ENCODE measurements at places on chromosomes 7 and 10. TPM values are rescaled to one million over a fixed set of nuclear protein-coding genes. Genes with fewer than 3 reads are reported as not detected.

Gene MLXIPL
- not detected for total RNA-seq

Gene VPS50
- 134 TPM for total RNA-seq

Gene MKI67
- 1.7 TPM for total RNA-seq

- no peak for DNase-seq
These were observed 13.2 kb upstream of the MAP3K8 start for GRCh38 chr10:30420766-30421165.

GRCh38 chr10:11397980-11398580, 213.4 kb downstream of the USP6NL start:
- DNase-seq: no peak

DNA sequence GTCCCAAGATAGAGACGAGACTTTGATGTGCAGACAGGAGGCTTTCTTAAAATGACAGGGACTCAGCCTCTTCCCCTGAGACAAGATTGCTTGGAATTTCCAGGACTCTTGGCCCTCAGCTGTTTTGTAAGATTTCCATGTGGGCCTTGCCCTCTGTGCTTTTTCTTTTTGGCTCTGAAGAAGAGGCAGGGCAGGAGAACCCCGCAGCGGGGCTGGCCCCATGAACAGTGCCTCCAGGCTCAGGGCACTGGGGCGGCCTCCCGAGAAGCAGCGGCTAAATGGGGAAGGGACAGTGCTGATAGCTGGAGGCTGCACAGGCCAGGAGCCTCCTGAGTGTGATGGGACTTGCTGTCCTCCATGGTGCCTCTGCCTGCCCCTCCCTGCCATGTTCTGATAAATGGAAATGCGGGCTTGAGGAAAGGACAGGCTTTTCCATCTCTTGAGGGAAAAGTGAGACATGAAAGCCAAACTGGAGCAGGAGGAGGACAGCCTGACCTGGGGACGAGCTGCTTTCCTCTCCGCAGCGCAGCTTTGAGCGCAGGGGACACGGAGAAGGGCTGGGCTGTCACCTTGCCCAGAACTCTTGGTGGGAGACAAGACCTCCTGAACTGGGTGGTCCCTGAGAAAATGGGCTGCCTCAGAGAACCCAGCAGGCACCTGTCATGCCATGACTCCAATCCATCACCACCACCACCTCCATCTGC, 12.1 kb downstream of the SAP25 start:
- no peak for DNase-seq

DNA sequence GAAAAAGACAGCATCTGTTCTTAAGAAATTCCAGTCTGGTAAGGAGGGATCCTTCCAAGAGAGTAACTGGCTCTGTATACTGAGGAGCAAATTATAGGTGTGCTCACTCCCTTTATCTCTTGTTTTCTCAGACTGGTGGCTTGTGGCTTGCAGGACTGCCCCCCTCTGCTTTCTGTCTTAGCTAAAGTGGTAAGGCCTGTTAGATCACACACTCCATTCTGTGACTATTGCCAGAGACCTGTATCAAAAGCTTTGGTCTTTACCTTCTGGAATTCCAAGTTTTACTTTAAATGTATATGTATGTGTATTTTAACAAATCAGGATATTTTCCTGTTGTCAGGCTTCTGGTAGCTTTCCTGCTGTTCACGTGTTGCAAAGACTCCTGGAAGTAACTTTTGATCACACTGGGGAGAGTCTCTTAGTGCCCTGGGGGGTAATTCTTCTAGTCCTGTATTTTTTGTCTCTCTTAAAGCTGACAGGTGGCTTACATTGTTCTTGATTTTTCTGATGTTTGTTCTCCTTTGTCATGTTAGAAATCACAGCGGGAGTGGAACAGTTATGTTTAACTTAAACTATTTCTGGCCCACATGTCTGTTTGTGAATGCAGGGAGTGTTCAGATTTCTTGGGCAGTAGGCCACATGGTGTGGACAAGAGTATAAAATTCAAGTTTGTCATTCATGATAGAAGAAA, 99.0 kb downstream of the PLPP4 start:
- no peak for DNase-seq

Measured in occipital lobe (tissue), 3 donors.